A549 treated with dexamethasone at 1 μM for 4 hours (cell line): ENCODE measurements at places on chromosomes 5 and 9. TPM values are rescaled to one million over a fixed set of nuclear protein-coding genes. Genes with fewer than 3 reads are reported as not detected.

Gene RASGEF1C
- total RNA-seq, result 0.05 to 0.23 TPM (median 0.11 TPM) in 5 replicates

Gene ANKRD34B
- 0.05 to 0.14 TPM (median 0.09 TPM) in 5 replicates for total RNA-seq

Gene ALDH1B1
- total RNA-seq, result 49.4 to 55.4 TPM (median 52.4 TPM) in 5 replicates

Gene MEGF10
- total RNA-seq, result 0.13 TPM in 1 of 5 replicates, not detected in the others

Gene SLC25A2
- not detected in 5 replicates for total RNA-seq

Gene CNTNAP3B
- 10.3 to 17.3 TPM (median 15.3 TPM) in 5 replicates for total RNA-seq

Gene GKAP1
- total RNA-seq, result 4.0 to 5.4 TPM (median 4.4 TPM) in 5 replicates

Gene PGM5
- total RNA-seq, result 0.06 TPM in 1 of 5 replicates, not detected in the others
